Lower leg skin (tissue), 4 donors: ENCODE measurements at places on chromosomes 6 and 20. TPM values are rescaled to one million over a fixed set of nuclear protein-coding genes. Genes with fewer than 3 reads are reported as not detected.

DNA sequence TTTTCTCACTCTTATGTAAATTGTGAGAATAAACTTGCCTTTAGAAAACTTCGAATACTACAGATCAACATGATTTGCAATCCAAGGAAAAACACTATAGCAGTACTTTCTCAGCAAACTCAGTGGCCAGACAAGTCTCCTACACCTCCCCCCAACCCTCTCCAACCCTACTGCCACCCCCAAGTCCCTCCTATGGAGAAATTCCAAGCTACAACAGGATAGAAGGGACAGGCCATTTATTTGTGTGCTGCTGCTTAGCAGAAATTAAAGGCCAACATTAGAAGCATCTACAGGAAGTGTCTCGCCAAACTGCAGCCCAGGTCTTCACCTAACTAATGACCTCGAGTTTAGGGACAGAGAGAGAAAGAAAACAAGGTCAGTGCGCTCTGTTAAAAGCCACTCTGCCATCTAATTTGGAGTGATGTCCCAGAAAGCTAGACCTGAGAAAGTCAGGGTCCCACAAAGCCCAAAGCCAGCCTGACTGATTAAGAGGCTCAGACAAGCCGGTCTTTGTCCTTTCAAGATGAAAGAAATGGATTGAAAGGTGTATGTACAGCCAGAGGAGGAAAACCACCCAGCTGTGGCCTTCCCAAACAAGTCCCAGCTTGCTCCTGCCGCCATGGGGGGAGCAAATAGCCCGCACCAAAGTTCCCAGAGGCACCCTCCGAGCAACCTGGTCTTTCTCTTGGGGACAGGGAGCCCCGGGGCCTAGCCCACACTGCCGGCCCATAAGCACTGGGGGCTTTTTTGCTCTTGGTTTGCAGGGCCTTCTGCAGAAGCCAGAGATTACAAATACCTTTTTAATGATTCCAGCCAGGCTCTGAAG is 3.4 kb downstream of the BMP7 start:
- no peak for DNase-seq

GRCh38 chr6:25369433-25370177 is 90.4 kb downstream of the CARMIL1 start:
- DNase-seq = no peak

Gene ALDH8A1
- not detected for total RNA-seq

DNA sequence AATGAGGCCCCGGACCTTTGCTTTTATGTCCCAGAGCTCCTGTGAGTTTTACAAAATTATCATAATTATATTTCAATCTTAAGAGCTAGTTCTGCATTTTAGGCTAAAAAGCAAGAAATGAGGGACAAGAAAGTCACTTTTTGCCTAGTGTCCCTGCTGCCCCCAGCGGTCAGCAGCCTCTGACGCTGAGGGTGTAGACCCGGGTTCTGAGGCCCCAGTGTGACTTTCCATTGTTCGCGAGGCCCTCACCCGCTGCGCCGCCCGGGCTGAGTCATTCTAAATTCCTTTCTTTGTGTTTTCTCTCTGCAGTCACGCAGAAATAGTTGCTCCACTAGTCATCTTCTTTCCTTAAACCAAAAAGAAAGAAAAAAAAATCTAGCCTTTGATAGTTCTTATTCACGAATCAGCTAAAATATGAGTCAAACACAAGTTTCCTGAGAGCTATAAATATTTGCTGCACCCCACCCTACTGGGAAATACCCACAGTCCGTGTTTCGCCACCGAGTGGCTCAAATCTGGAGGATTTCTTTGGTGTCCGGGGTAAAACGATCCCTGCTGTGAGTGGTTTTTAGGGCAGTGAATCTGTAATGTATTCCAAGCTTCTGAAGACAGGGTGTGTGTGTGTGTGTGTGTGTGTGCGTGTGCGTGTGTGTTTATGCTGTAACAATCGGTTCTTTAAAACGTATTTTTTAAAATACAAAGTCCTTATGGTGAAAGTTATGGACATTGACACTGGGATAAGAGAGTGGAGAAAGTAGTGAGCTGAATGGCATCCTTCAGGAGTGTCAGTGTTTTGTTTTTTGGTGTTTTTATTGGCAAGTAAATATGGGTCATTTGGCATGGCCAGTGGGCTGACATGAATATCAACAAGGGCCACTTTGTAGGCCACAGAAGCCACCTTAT is 59.7 kb upstream of the EEF1A1 start:
- peak; percentile 86 for DNase-seq

GRCh38 chr6:111971866-111972532 is 81.9 kb upstream of the CCN6 start:
- DNase-seq = no peak

GRCh38 chr20:58100731-58101356 is 127.6 kb downstream of the ANKRD60 start:
- DNase-seq = no peak

Gene RPP21
- total RNA-seq = 94.2 TPM

Gene KHDC1L
- total RNA-seq = not detected

- no peak for DNase-seq
Measured at GRCh38 chr20:25313593-25313992, 65.7 kb downstream of the PYGB start.

- no peak for DNase-seq
Measured at GRCh38 chr6:52376763-52377162, 14.8 kb downstream of the PAQR8 start.

GRCh38 chr20:58625585-58625984 is 25.5 kb upstream of the STX16 start:
- DNase-seq = no peak

GRCh38 chr6:2396042-2396657 is 150.7 kb upstream of the GMDS start:
- DNase-seq = no peak

Gene RWDD2A
- total RNA-seq = 2.2 TPM

DNA sequence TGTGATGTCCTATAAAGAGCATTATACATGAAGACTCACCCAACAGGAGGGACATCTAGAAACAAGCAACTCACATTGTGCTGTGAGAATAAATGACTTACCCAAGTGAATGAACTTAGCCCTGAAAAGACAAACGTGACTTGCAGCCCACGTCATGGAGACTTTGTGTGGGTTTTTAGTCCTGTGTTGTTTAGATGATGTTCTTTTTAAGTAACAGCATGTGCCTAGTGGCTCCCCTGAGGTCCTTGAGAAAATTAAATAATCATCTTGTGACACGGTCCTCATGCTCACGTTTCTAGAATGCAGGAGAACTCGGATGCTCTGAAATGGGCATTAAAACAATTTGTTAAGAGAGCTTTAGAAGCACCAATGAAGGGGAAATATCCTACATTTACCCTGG is 165.1 kb downstream of the SASH1 start:
- DNase-seq = peak; percentile 82

DNA sequence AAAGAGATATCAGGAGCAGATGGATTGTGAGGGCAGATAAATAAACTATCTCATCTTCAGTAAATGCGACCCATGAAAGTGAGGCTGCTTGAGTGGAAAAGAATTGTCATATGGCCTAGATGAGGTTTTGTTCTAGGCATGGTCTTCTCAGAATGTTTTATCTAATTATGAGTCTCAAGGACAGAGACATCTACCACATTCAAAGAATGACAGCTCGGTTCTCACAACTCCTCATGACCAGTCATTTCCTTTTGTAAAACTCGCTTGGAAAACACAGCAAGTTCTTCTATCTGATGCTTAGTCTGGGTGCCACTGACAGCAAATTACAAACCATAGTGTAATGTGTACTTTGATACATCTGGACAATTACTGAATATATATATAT is 140.5 kb downstream of the CCDC170 start:
- DNase-seq = no peak

Gene LINC00237
- 0.32 TPM for total RNA-seq

GRCh38 chr20:32205843-32206759 is 1.4 kb downstream of the PLAGL2 start:
- no peak for DNase-seq

- DNase-seq = no peak
Measured at GRCh38 chr20:51404297-51405060, 138.0 kb downstream of the NFATC2 start.

GRCh38 chr6:21198032-21198640 is 395.4 kb upstream of the SOX4 start:
- no peak for DNase-seq

DNA sequence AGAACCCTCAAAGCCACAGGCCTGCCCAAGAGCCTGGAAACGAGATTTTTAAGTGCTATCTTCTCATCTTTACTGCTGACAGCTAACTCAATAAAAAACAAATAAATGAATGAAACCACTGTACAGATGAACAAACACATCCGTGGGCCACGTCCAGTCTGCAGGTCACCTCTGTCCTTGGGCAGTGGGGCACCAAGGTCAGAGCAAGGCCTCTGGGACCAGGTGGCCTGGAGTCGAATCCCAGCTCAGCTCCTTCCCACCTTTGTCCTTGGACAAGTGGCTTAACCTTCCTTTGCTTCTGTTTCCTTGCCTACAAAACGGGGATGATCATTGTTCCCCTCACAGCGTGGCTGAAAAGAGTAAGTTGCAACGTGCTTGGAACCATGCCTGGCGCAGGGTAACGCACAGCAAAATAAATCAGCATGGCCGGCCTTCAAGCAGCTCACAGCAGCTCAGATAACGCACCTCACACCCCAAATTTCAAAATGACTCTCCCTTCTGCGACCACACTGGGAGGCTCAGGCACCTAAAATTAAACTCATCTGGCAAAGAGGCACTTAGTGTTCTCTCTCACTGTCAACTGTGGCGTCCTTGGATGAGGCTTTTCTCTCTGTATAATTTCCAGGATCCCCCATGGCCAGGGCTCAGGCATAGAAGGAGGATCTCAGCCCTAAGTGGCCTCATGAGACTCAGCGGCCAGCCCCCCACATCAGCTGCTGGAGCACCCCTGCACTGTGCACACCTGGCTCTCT is 35.7 kb downstream of the RRBP1 start:
- no peak for DNase-seq

DNA sequence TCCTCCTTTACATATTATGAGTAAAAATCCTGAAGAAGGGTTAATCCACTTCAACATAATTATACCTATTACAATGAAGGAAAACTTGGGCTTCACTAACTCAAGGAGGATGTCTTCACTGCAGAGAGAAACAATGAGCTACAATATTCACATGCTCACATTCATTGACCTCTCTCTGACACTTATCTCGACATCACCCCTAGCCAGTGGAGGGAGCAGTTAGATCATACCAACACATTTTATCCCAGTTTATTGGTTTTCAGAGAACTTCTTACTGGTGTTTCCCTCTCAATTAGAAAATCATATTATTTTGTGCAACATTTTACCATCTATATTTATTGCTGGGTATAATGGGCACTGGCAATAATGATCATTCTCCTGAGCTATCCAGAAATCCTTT is 646.5 kb downstream of the TENT5A start:
- no peak for DNase-seq

- DNase-seq = no peak
Measured at GRCh38 chr6:49535795-49536194, 14.7 kb upstream of the C6orf141 start.

DNA sequence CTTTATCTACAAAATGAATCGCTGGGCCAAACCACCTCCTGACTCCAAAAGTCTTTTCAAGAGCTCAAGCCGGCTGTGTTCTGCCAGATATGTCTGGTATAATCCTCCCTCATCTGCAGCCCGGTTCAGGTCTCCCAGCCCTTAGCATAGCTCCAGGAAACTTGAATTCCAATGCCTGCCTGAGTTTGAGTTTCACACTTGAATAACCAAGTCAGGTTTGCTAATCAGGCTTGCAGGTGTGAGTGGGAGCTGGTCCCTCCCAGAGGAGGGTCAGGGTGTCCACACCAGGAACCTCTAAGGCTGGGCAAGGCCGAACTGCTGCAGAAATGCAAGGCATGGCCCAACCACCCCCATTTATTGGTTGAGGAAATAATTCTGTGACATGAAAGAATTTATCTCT is 96.6 kb downstream of the TMEM242 start:
- DNase-seq = no peak

- no peak for DNase-seq
Measured at GRCh38 chr6:150368762-150369161, at the start of gene IYD. IYD (plus strand) TSS chr6:150369012; CDS start chr6:150369032, 20 bp downstream.

Gene ZNF334
- total RNA-seq = 0.55 TPM

- no peak for DNase-seq
Measured at GRCh38 chr6:169902070-169902469, 150.6 kb downstream of the ERMARD start.

DNA sequence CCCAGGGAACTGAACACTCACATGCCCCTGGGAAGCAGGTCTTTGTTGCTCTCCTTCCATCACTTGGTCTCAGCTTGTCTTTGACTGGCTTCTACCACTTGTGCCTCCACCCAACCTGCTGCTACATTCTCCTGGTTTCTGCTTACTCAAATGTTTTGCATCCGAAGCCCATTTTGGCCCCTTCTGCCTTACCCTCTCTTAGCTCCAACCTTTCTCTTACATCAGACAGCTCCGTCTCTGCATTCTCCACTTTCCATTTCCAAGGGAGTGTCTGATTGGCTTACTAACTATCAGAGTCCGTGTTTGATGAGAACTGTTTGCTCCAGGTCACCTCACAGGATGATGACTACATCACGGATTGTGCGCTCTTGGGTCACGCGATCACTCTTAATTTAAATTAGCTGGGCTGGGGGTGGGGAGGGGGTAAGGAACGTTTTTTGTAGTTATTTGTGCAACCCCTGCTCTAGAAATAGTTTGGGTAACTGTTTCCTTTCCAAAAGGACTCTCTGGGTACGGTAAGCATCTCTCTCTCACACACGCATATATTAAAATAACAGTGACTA is 844 bp upstream of the ABRACL start:
- peak; percentile 72 for DNase-seq

GRCh38 chr6:6001443-6001842 is 5.3 kb downstream of the NRN1 start:
- no peak for DNase-seq

DNA sequence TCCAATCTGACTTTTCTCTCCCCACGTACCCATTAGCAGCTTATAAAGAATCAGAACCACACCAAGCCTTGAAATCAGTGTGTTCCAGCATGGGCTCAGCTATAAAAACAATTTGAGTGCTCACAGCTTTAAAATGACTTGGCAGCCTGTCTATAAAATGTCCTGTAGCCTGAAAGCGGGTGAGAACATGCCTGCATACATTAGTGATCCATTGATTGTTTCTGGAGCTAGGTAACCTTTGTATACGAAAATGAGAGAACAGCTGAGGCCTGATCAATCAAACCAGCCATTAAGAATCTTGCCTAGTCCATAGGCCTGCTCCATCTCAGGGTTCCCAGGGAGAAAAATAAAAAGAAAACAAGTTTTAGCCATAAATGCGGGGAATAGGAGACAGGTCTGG is 245.8 kb upstream of the SULF2 start:
- no peak for DNase-seq

- no peak for DNase-seq
Measured at GRCh38 chr6:11006061-11006460, 38.0 kb downstream of the ELOVL2 start.

GRCh38 chr6:138088326-138088762 is 18.9 kb downstream of the PERP start:
- DNase-seq = no peak

Gene SPEF1
- not detected for total RNA-seq

Gene OVOL2
- total RNA-seq = 22.9 TPM
